ENCODE measurements at places on chromosomes 7 and 10.

- no peak for DNase-seq
These were observed 256.6 kb downstream of the RPS24 start for GRCh38 chr10:78290131-78290750.

DNA sequence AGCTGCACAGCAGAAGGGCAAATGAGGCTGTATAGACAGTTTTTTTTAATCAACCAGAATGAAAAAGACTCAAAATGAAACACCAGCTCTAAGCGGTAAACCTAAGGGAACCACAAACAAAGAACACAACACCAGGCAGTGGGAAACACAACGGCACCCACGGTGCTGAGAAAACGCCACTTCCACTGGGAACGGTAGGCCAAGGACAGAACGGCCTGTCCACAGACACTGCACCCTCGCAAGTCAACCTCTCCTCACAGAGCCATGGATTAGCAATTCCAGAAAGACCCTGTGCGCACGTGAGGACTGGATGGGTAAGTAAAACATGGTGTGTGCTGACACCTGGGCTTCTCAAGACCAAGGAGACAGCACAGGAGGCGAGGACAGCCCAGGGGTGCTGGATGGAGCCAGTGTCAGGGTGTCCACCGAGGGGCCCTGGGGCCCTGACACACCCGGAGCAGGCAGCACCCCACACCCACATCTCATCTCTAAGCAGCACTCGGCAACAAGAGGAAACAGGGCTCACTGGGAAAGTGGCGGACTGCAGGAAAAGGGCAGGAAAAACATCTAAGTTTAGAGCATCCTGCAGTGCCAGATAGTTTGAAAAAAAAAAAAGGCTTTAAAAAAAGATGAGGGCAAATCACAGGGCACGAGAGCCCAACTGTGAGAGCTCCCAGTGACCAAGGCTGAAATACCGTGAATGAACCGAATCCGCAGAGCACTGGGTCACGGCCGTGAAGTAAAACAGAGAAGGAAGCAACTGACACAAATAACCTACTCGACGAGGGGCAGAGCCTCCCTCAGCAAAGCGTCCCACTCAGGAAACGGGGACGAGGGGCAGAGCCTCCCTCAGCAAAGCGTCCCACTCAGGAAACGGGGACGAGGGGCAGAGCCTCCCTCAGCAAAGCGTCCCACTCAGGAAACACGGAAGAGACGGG is 120.2 kb downstream of the MAD1L1 start:
- DNase-seq: no peak

DNA sequence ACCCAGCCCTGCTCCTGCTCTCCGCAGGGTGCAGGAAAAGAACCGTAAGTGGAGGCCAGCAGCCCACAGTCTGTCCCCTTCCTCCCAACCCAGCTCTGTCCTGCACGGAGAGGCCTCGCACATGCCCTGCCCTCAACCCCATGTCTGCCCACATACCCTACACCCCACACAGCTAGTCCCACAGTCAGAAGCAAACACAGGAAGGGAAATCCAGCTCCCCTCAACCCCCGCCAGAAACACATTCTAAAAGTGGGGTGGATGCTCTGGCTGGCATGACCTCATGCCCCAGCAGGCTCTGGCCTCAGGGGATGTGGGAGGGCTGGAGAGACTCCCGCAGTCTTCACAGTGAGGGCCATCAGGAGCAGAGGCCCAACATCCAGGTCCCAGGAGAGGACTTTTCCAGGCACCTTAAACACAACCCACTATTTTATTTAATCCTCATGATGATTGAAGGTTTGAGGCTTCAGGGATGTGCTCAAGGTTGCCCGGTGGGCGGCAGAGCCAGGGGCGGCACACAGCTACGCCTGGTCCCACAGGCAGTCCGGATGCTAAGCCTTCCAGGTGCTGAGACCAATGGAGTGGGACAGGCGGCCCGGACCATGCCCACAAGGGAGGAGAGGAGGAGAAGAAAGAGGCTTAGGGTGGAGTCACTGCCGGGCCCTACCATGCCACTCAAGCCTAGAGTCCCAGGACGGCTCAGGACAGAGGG is 29.9 kb downstream of the CALML5 start:
- no peak for DNase-seq

DNA sequence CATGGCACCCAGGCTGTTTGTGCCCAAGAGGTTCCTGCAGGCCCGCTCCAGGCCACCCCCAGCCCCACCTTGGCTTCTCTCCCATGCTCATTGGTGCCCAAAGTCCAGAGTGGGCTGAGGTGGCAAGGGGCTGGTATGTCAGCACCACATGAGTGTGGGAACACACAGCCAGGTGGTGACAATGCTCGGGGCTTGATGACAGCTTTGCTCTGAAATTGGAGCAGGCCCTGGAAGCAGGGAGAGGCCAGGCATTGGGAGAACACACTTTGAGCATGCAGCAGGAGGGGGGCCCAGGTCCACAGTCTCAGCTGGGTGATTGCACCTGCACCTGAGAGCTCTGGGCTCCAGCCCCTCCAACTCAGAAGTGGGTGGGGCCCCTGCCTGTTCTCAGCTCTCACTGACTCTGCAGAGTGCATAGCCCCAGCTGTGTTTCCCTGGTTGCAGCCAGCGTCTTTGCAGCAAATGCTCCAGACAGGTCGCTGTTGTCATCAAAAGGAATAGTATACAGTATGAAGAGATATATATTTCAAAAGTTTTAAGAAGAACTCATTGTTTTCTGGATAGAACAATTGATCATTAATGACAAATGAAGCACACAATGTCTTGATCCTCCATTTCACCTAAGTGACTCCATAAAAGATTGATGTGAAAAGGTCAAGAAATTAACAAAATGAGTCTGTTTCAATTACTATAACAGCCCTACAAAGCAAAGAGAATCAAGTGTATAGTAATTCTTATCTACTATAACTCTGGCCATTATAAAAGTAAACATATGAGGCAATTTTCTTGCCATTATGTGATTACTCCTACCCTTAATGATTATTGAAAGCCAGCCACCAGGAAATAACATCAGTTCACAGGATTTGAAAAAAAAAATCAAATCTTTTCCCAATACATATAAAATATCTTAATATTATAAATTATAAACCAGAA is 848.1 kb downstream of the PCDH15 start:
- no peak for DNase-seq

DNA sequence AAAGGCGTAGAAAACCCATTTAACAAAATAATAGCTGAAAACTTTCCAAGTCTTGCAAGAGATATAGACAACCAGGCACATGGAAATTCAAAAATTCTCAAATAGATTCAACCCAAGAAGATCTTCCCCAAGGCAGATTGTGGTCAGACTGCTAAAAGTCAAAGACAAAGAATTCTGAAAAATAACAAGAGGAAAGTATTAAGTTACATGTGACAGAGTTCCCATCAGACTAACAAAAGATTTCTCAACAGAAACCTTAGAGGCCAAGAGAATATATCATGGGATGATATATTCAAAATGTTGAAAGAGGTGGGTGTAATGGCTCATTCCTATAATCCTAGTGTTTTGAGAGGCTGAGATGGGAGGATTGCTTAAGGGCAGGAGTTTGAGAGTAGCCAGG is 59.8 kb downstream of the TMEM178B start:
- DNase-seq: no peak

DNA sequence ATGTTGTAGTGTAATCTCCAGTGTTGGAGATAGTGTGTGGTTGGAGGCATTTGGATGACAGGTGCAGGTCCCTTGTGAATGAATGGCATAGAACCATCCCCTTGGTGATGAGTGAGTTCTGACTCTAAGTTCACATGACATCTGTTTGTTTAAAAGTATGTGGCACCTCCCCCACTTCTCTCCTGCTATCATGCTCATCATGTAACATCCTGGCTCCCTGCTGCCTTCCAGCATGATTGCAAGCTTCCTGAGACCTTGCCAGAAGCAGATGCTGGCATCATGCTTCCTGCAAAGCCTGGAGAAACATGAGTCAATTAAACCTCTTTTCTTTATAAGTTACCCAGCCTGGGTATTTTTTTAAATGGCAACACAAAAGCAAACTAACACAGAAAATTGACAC is 499.0 kb upstream of the SEMA3D start:
- no peak for DNase-seq

GRCh38 chr7:158868764-158869410 is 12.5 kb downstream of the DYNC2I1 start:
- no peak for DNase-seq

DNA sequence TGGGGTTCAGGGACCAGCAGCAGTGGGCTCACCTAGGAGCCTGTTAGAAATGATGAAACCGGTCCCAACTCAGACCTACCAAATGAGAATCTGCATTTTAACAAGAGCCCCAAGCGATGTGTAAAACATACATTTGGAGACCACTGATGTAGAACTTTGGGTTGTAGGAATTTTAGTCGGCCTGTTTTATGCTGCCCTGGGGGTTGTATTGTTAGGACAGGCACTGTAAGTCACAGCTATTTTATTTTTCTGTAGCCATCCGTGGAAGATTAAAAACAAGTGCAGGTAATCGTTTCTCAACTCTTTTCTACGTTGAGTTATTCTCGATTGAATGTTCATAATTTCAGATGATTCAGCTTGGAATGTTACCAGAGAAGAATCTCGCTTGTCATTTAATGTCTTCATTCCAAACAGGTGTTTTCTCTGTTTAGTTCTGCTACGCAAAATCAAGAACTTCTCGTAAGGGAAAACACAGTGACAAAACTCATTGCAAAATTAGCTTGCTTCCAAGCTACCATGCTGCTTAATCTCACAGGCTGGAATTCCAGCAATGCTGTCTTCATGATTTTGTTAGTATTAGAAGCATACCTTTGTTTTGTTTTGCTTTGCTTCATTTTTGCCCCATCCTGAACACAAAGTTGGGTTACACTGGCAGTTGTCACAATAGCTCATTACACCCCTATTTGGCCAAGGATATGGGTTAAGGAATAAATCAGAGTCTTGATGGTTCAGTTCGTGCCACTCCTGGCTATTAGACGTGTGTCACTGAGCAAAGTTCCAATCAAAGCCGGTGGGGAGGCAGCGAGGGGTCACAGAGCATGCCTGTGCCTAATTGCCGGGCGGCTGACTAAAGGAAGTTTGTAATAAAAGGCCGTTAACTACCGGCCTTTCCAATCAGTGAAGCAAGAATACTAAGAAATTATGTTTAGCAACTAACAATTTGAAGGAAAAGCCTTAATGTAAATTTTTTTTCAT is 676.9 kb downstream of the GATA3 start:
- DNase-seq: no peak

DNA sequence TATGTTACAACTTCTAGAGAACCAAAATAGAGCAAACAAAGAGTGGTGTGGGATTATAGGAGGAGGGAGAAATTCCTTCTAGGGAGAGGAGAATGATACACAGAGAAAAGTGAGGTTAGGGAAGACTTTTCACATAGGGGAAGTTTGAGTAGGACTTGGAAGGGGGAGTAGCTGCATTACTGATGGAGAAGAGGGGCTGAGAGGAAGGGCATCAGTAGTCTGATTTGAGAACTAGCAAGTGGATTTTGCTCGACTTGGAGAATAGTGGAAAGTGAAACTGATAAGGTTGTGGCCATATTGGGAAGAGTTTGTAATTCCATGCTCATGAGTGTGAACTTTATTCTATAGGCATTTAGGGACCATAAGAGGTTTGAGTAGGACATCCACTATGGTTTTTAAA is 6.1 kb downstream of the NRF1 start:
- DNase-seq: no peak

- no peak for DNase-seq
These were observed 6.0 kb downstream of the NODAL start for GRCh38 chr10:70435241-70436085.

DNA sequence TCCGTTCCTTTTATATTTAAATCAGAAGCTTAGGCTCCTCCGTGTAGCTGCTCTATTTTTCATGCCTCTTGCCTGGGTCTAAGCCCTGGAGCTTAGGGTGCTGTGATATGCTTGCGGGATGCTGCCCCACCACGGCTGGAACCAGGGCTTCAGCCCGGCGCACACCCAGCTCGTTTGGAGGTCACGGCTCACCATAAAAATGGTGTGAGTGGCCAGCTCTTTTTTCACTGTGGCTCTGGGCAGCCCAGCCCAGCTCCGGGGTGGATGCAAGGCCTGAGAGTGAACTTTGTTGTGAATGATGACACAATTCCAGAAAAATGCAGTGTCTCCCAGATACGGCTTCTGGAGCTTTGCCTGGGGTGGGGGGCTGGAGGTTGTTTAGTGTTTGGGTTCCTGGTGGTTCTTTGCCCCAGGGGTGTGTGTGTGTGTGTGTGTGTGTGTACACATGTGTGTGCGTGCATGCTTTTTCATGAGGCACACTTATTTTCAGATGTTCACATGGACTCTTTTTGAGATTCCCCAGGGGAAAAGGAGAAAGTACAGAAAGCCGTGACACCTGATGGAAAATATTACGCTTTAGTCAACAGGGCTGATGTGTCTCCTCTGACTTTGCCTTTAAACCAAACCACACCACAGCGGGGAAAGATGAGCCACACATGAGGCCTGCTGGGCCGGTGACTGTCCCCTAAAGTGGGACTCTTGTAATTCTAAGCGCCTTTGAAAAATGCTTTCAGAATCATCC is 46.2 kb downstream of the GRK5 start:
- no peak for DNase-seq

DNA sequence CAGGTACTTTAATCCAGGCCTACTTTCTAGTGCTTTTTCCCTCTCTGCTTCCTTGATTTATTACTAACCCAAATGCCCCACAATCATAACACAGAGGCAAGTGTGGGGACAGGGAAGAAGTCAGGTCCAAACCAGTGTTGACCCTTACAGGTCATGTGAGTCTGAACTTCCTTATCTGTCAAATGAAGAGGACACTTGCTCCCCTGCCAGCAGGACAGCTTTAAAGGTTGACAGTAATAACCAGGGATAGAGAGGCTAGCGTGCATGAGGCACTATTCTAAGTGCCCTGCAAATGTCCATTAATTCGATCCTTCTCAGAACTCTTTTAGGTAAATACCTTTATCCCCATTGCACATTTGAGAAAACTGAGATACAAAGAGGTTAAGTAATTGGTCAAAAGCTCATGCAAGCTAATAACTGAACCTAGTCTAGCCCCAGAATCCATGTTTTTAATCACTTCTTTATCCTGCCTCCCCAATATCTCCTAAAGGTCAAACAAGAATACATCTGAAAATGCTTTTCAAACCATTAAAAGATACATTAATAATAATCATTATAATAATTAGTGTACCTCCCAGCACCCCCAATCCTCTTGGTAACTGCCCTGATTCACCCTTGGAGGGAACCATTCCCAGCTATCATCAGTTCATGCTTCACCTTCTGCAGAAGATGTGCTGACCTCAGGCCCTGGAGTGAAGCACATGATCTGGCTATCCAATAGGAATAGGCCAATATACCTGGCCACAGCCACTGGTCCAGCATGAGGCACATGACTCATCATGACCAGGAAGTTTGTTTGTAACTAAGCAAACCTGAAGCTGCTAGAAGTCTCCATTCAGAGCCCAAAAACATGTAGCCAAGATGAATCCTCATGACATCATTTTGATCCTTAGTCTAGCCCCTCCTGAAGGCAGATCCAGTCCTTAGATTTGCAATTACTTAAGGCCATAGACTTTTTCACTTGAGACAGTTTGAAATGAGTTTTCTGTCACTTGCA is 40.7 kb downstream of the SGMS1 start:
- no peak for DNase-seq

GRCh38 chr7:130365511-130366441 is 14.5 kb upstream of the CPA1 start:
- DNase-seq: no peak
